Central memory CD4-positive, alpha-beta T cell (primary cell): ENCODE measurements at places on chromosomes 16 and 17.

- peak; percentile 79 for DNase-seq
Measured at GRCh38 chr17:64661976-64662773, at the start of gene SMURF2. TSS of gene SMURF2 (minus strand) at chr17:64662307. CDS start at chr17:64661880, 427 bp downstream.

GRCh38 chr16:70675851-70676513 is 9.9 kb downstream of the MTSS2 start:
- DNase-seq: no peak

GRCh38 chr16:30053376-30054015 is 12.1 kb upstream of the ALDOA start:
- no peak for DNase-seq

DNA sequence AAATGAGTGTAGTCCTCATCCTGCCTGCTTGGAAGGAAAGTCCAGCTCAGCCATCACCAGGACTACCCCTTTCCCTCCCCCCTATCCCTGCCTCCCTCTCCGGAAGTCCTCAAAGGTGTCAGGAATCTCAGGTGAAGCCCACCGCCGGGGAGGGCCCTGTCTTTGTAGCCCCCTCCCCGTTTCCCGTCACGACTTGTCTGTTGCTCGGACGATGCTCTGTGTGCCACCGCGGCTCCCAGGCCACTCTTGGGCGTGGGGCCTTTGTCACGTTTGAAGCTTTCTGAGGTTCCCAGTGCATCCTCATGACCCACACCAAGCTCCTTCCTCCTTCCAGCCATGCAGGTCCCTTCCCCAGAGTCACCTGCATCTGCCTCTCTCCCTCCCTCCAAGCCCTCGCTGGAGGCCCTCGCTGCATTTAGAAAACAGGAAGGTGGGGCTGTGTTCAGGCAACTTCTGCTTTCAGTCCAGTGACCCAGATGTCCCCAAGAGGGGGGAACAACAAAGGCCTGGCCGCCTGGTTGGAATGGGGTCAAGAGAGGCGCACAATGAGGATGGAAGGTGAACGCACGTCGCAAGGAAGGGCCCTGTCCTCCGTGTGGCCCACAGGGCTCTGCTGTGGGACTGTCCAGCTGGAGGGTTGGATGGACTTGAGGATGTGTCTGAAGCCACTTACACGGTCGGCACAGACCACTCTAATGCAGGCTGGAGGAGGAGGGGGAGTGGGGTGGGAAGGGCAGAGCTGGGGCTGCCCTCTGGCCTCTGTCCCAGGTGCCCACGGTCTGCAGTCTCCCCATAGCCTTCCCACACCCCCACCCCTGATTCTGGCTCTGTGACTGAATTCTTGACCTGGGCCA is 59.9 kb downstream of the OR1D5 start:
- DNase-seq: no peak

DNA sequence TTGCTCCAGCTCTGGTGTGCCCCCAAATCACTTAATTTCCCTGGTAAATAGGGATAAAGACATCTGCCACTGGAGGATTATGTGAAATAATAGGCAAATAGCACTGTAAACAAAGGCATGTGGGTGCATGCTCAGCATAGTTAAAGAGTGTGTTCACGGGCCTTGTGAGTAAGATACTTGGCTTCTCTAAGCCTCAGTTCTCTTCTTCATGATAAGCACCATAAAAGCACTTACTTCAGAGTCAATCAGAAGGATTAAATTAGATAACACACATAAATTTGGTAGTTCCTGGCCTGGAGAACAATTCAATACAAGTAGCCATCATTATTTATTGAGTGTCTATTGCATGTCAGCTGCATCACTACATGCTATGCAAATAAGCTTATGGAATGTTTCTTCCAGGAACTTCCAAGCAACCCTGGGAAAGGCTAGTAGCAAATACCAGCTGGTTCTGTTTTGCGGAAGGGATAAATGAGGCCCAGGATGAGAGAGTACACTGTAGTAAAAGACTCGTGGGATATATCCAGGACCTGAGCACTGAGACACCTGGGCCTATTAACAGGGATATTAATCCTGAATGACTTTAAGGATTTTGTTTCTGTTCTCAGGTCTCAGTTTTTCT is 14.5 kb downstream of the CCL11 start:
- DNase-seq: no peak

GRCh38 chr17:68425979-68426378 is 31.3 kb downstream of the WIPI1 start:
- DNase-seq: no peak

GRCh38 chr17:68737761-68738443 is 136.7 kb upstream of the FAM20A start:
- no peak for DNase-seq

DNA sequence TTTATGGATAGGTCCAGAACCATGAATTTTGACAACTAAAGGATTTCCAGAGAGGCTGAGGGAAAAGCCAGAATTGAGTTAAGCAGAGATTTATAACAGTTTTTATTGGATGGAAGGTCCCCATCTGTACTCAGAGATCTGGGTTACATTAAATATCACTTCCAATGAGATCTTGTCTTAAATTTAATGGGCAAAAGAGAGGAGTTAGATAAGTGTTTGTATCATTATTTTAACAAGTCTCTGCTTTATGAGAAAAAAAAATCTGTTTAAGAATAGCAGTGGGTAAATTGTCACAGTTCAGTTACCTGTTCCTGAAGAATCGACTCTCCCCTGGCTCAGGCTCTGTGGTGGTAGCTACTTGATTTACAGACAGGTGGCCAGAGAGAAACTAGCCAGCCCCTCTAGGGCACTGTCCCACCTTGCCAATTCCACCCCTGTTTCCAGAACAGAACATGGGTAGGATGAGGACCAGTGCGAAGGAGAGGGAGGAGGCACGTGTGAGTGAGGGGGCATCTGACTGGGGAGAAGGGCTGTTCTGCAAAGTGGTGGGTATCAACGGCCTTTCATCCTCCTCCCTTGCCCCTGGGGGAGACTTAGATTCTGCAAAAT is 22.1 kb upstream of the CRHR1 start:
- no peak for DNase-seq

DNA sequence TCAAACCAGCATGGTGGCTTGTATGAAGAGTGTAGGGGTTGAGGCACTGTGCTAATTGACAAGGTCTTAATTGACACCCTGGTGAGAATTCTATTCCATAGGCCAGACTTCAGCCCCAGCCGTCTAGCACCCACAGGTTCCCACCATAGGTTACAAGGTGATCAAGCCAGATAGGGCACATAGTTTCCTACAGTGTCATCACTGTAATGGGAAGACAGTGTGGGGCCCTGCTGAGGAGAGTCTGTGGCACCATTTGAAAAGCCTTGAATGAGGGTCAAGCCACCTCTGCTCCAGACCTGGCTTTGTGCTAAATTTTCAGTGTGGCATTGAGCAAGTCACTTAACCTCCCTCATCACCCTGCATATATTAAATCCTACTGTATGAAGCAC is 36.2 kb downstream of the YPEL2 start:
- no peak for DNase-seq

DNA sequence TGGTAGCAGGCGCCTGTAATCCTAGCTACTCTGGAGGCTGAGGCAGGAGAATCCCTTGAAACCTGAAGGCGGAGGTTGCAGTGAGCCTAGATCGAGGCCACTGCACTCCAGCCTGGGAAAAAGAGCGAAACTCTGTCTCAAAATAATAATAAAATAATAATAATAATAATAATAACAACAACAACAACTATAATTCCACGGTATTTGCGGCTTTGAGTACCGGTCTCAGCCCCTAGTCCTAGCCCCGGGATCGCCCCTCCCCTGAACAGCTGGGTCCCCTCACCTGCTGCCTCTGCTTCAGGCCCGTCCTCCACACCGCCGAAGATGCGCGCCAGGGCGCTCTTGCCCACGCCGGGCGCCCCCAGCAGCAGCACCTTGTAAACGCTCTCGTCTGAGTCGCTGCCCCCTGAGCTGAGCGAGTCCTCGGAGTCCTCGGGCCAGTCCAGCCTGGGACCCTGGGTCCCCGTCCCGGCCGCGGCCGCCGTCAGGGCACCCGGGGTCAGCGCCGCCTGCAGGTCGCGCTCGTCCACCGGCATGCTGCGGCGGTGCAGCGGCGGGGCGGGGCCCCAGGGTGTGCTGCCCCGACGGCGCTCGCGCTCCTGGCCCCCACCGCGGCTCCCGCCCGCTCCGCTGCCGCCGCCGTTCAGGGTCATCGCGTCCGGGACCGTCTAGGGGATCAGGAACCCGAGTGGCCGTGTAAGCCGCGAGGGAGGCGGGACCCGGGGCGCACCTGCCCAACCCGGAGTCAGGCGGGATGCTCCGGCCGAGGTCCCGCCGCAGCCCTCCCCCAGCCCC is 611 bp downstream of the RRAD start:
- peak; percentile 24 for DNase-seq

GRCh38 chr17:45261577-45262515 is at the start of gene SPATA32:
TSS of gene SPATA32 (minus strand) at chr17:45262094. CDS start at chr17:45262016, 78 bp downstream.
- DNase-seq: peak; percentile 59

DNA sequence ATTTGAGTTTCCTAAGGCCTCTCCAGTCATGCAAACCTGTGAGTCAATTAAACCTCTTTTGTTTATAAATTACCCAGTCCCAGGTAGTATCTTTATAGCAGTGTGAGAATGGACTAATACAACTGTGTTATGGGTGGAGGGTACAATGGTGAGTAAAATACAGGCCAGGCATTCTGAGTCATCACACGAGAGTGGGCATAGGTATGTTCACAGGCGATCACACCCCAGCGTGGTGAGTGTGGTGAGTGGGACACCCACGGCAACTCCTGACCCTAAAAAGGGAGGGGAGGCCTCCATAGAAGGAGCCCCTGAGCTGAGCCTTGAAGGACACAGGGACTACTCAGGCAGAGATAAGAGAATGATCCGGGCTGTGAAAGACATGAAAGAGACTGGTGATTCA is 22.6 kb upstream of the MAPT start:
- DNase-seq: no peak

DNA sequence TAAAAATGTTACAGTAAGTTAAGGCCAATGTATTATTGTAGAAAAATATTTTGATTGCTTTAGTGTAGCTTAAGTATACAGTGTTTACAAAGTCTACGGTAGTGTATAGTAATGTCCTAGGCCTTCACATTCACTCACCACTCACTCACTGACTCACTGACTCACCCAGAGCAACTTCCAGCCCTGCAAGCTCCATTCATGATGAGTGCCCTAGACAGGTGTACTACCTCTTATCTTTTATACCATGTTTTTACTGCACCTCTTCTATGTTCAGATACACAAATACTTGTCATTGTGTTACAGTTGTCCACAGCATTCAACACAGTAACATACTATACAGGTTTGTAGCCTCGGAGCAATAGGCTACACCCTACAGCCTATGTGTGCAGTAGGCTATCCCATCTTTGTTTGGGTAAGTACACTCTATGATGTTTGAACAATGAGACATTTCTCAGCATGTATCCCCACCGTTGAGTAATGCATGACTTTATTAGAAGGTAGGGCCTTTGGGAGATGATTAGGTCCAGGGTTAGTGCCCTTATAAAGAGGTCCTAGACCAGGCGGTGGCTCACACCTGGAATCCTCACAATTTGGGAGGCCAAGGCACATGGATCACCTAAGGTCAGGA is 117.8 kb downstream of the SLC39A11 start:
- no peak for DNase-seq

- no peak for DNase-seq
Measured at GRCh38 chr16:54685682-54686081, 245.0 kb upstream of the IRX5 start.

GRCh38 chr17:28518578-28518977 is 12.4 kb downstream of the FOXN1 start:
- no peak for DNase-seq

DNA sequence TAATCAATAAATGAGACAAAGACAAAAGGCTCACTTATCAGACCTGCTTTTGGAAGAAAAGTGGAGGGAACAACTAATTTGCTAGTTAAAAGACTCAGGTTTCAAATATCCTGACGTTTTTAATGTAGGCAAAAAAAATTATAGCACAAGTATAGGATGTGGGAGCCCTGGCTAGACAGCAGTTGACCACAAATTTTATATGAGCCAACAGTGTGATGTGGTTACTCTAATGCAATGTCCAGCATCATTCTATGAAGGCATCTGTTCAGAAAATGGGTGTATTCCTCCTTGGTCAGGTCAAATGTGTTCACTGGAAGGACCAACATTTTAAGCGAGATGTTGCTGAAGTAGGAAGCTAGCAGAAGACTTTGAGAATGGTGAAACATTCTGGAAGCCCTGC is 237.4 kb downstream of the MAP2K6 start:
- no peak for DNase-seq

GRCh38 chr16:11232852-11233726 is 22.9 kb downstream of the SOCS1 start:
- peak; percentile 87 for DNase-seq

- DNase-seq: no peak
Measured at GRCh38 chr16:70437017-70437581, 1.8 kb downstream of the ST3GAL2 start.

DNA sequence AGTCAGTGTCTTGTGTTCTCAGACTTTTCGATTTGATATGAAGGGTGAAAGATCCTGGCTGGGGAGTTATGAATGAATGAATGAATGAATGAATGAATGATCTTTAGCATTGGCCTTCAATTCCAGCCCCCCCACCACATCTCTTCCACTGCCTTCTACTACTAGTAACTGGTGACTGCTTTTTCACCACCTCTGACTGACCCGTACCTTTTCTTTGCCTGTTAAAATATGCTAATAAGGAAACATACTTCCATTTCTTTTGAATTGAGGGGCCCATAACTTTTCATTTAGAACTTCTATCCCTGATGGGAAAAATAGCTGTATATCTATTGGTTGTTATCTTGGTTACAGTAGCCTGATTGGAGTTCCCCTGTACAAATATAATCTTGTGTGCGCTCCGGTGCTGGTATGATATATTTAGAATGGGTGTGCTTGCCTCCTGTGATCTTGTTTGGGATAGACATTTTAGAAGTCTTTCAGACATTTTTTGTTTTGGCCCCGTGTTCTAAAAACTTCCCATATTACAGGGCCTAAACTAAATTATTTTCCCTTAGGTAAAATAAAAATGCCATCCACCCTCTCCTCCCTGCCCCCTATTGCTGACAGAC is 3.4 kb downstream of the LYRM1 start:
- DNase-seq: no peak

DNA sequence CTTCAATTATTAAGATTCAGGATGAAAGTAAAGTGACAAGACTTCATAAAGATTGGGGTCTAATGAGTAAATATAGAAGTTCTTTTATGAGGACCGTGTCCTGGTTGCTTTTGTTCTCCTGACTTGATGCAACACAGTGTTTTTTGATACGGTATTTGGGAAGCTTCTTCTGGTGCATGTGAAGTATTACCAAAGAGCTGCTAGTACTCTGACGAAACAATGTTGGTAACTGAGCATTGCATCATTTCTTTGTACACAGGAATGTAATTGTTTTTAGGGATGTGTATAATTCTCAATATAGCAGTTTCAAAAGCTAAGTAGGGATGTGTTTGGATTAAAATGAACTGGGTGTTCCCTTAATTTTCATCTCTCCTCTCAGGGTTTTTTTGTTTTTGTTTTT is 15.9 kb downstream of the KPNB1 start:
- no peak for DNase-seq

- peak; percentile 23 for DNase-seq
Measured at GRCh38 chr17:15257258-15257788, 7.8 kb downstream of the PMP22 start.

DNA sequence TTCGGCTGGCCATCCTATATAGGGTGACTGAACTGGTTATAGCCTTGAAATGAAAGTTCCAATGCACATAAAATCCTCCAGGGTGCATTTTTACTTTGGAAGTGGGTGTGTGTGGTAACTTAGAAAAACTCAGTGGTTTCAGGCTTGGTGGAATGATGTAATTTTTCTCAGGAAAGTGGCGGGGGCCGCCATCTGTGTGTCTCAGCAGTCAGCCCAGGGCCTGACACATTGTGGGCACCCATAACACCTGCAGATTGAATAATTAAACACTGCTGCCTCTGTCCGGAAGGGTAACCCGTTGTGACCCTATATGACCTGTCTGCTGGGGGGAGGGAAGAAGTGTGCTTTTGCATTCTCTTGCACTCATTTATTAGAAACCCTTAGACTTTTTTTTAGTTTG is 2.2 kb upstream of the PDP2 start:
- no peak for DNase-seq

GRCh38 chr17:78537217-78537860 is 39.9 kb downstream of the DNAH17 start:
- DNase-seq: no peak
